ENCODE measurements at places on chromosomes 3 and 15. TPM values are rescaled to one million over a fixed set of nuclear protein-coding genes. Genes with fewer than 3 reads are reported as not detected.

GNAT1 gene
- total RNA-seq: not detected

ZNF860 gene
- total RNA-seq: 0.59 TPM

RABL3 gene
- 27.9 TPM for total RNA-seq

EXD1 gene
- under 0.01 TPM for total RNA-seq

C3orf22 gene
- not detected for total RNA-seq

GOLGA6A gene
- not detected for total RNA-seq

BFSP2 gene
- not detected for total RNA-seq

PATL2 gene
- total RNA-seq: 0.30 TPM

SSR3 gene
- 918 TPM for total RNA-seq

CAMP gene
- not detected for total RNA-seq

SI gene
- not detected for total RNA-seq

CHST2 gene
- 11.9 TPM for total RNA-seq

RBMS3 gene
- total RNA-seq: 75.6 TPM

RBPMS2 gene
- total RNA-seq: not detected

P4HTM gene
- 34.6 TPM for total RNA-seq

CACNA1D gene
- not detected for total RNA-seq

EFCC1 gene
- total RNA-seq: not detected

ALPK3 gene
- 0.89 TPM for total RNA-seq

PRSS50 gene
- not detected for total RNA-seq

GOLGA6L10 gene
- 0.30 TPM for total RNA-seq
